ENCODE measurements at places on chromosomes 11 and 22.

GRCh38 chr11:9180784-9181183, 84.4 kb downstream of the DENND5A start:
- DNase-seq: no peak

DNA sequence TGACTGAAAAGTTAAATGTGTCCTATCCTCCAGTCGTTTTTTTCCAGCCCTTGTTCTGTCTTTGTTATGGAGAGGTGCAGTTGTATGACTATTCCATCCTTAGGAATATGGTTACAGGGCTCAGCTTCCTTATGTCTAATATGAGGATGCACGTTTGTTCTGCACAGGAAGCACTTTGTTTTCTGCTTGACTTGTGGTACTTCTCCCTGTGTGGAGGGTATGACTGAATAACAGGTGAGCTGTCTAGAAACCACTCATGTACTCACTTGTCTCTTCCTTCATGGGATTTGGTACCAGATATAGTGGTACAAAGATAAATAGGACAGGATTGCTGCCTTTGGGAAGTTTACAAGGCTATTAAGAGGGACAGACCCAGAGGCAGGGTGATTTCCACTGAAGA, 17.4 kb downstream of the CABIN1 start:
- DNase-seq: no peak

- no peak for DNase-seq
Observed at GRCh38 chr11:70692131-70692530, 293.8 kb downstream of the CTTN start.

GRCh38 chr11:131465746-131466145, 95.3 kb downstream of the NTM start:
- DNase-seq: no peak

GRCh38 chr11:9053316-9054035, 37.9 kb downstream of the SCUBE2 start:
- DNase-seq: no peak

GRCh38 chr11:102360681-102361080, 13.7 kb downstream of the BIRC2 start:
- no peak for DNase-seq

Measured in activated T-helper 1 cell treated with Interleukin-2 at 50 U/mL for 16 hours (primary cell).